PC-3 (cell line): ENCODE measurements at places on chromosomes 2 and 18.

DNA sequence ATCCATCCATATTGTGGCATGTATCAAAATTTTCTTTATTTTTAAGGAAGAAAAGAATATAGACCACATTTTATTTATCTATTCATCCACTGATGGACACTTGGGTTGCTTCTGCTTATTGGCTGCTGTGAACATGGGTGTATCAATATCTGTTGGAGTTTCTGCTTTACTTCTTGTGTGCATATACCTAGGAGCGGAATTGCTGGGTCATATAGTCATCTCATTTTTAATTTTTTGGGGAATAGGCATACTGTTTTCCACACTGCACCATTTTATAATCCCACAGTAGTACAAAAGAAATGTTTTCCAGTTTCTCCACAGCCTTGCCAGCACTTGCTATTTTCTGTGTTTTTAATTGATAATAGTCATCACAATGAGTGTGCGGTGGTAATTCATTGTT lies 197.2 kb downstream of the ACKR3 start:
- DNase-seq, result no peak
- no peak overlapping the region for H3K27ac ChIP-seq
- no peaks in the 10 kb centered on the region for H3K27me3 ChIP-seq
- H3K36me3 ChIP-seq, result no peaks in the 10 kb centered on the region
- H3K4me1 ChIP-seq, result peaks cover 25% of the 10 kb centered on the region

- no peaks in the 10 kb centered on the region for H3K27me3 ChIP-seq
- no peaks in the 10 kb centered on the region for H3K4me1 ChIP-seq
- H3K36me3 ChIP-seq, result no peaks in the 10 kb centered on the region
- peak overlapping the region; percentile 32; the same call in 1 of the 2 replicates for H3K4me3 ChIP-seq
- no peak overlapping the region for H3K27ac ChIP-seq
- DNase-seq, result peak; percentile 73
Observed at GRCh38 chr2:158753641-158754611, 41.2 kb upstream of the DAPL1 start.

- peak; percentile 36 for DNase-seq
- H3K27me3 ChIP-seq, result no peaks in the 10 kb centered on the region
- peaks cover 24% of the 10 kb centered on the region for H3K4me1 ChIP-seq
- no peak overlapping the region for H3K4me3 ChIP-seq
- no peak overlapping the region for H3K27ac ChIP-seq
- H3K36me3 ChIP-seq, result no peaks in the 10 kb centered on the region
Observed at GRCh38 chr2:157895531-157895930, 19.4 kb upstream of the ACVR1 start.

GRCh38 chr2:132974467-132975095 lies 304.6 kb upstream of the LYPD1 start:
- peaks cover 24% of the 10 kb centered on the region for H3K4me1 ChIP-seq
- no peaks in the 10 kb centered on the region for H3K27me3 ChIP-seq
- no peak overlapping the region for H3K27ac ChIP-seq
- no peaks in the 10 kb centered on the region for H3K36me3 ChIP-seq

DNA sequence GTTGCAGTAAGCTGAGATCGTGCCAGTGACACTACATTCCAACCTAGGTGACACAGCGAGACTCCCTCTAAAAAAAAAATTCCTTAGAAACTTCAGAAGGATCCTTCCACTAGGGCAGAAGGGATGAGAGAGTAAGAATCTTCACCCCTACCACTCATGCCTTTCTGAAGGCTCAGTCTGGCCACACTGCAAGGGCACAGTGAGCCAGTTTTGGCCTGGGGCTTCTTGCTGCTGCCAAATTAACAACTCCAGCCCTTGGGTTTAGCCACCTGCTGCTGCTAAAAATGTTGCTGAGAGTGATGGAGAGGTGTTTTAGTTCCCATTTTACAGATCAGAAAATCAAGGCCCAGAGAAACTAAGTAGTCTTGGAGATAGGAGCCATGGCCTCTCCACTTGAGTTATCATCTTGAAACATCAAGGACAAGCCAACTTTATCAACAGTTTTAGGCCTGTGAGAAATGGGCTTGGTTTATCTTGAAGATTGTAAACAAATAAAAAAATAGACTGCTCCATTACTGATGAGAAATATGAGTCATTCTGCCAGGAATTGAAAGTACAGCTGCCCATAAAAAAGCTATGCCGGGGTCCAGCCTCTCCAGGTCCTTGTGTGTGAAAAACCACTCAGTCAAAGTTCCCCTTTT lies 31.9 kb upstream of the CASP8 start:
- H3K27ac ChIP-seq, result peak overlapping the region; percentile 27
- H3K36me3 ChIP-seq, result no peaks in the 10 kb centered on the region
- H3K4me1 ChIP-seq, result peaks cover 30% of the 10 kb centered on the region
- no peak overlapping the region for H3K4me3 ChIP-seq
- peak; percentile 54 for DNase-seq
- no peaks in the 10 kb centered on the region for H3K27me3 ChIP-seq

- H3K36me3 ChIP-seq, result no peaks in the 10 kb centered on the region
- no peak overlapping the region for H3K27ac ChIP-seq
- peak; percentile 50 for DNase-seq
- peaks cover 5% of the 10 kb centered on the region for H3K27me3 ChIP-seq
- H3K4me3 ChIP-seq, result no peak overlapping the region
- no peaks in the 10 kb centered on the region for H3K4me1 ChIP-seq
Observed at GRCh38 chr2:240229603-240230235, 89.3 kb upstream of the OTOS start.

DNA sequence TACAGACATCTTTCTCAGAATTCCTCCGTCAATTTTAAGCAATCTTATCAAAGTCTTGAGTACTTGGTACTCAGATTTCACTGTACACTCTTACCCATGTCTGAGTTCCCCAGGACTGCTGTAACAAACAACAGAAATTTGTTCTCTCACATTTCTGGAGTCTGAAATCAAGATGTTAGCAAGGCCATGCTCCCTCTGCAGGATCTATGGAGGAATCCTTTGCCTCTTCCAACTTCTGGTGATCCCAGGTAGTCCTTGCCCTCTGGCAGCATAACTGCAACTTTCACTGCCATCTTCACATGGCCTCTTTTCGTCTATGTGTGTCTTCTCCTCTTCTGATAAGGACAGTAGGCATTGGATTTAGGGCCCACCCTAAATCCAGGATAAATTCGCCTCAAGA lies 17.1 kb upstream of the CACNB4 start:
- H3K27ac ChIP-seq, result no peak overlapping the region
- H3K4me1 ChIP-seq, result no peaks in the 10 kb centered on the region
- no peaks in the 10 kb centered on the region for H3K27me3 ChIP-seq
- no peak overlapping the region for H3K4me3 ChIP-seq

GRCh38 chr2:939936-940601 lies 10.6 kb upstream of the SNTG2 start:
- H3K27me3 ChIP-seq, result peaks cover 43% of the 10 kb centered on the region
- no peaks in the 10 kb centered on the region for H3K36me3 ChIP-seq
- DNase-seq, result no peak
- no peak overlapping the region for H3K27ac ChIP-seq
- no peak overlapping the region for H3K4me3 ChIP-seq

- no peaks in the 10 kb centered on the region for H3K4me1 ChIP-seq
- no peak for DNase-seq
- H3K27me3 ChIP-seq, result no peaks in the 10 kb centered on the region
- H3K36me3 ChIP-seq, result no peaks in the 10 kb centered on the region
Observed at GRCh38 chr2:11055679-11056215, 99.5 kb upstream of the SLC66A3 start.

GRCh38 chr2:134198006-134198634 lies 55.8 kb upstream of the MGAT5 start:
- H3K4me1 ChIP-seq, result peaks cover 14% of the 10 kb centered on the region
- no peaks in the 10 kb centered on the region for H3K36me3 ChIP-seq
- no peak overlapping the region for H3K4me3 ChIP-seq
- DNase-seq, result no peak
- no peaks in the 10 kb centered on the region for H3K27me3 ChIP-seq

GRCh38 chr18:74281011-74281979 lies 10.5 kb downstream of the CYB5A start:
- DNase-seq, result no peak
- H3K27me3 ChIP-seq, result no peaks in the 10 kb centered on the region
- H3K36me3 ChIP-seq, result no peaks in the 10 kb centered on the region
- H3K4me1 ChIP-seq, result peaks cover 39% of the 10 kb centered on the region
- no peak overlapping the region for H3K27ac ChIP-seq
- H3K4me3 ChIP-seq, result no peak overlapping the region

DNA sequence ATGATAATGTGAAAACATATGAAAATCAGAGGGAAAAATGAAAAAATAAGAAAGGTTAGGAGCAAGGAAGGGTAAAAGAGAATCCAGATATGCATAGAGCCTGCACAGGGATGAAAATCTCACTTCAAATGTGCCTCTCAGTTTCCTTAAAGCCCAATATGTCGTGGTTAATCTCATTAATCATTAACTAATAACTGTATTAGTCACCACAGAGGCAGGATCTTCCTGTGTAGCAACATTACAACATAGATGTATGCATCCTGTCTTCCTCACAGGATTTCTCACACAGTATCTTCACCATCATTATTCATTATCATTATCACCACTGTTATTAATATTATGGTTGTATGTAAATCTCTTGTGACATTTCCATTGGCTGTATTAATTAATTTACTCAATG lies 361.2 kb upstream of the SOX11 start:
- H3K27ac ChIP-seq, result no peak overlapping the region
- no peaks in the 10 kb centered on the region for H3K27me3 ChIP-seq
- no peak overlapping the region for H3K4me3 ChIP-seq
- DNase-seq, result peak; percentile 47

DNA sequence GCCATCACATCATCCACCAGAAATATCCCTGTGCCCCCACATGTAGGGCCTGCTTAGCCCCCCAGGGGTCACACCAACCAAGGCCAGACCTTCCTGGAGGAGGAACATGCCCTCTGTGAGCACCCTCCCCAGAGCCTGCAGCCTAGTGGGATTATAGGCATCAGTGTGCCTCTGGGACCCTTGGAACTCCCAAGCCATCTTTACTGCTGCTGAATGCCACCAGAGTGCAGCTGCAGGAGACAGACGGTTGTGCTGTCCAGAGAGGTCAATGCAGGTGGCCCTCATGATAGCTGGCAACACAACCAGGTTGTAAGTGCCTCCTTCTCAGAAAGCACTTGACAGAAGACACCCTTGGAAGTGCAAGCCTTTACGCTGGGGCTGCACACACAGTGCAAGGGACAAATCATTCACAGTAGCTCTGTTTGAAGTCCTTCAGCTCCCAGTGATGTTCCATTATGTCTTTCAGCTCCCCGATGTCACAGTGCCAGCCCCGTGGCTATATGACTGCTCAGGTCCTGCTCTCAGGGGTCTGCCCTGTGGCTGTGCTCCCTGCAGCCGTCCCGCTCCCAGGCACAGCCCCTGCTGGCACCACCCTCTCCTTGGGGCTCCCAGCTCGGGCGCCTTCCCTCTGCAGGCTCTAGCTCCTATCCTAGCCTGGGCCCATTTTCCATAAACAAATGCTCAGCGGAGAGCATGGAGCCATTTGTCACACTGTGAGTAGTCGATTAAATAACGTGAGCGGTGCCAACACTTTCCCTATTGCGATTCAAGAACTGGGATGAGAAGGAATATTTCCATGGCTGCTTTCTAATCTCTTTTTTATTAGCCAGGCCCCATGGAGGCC lies 65.1 kb downstream of the EDAR start:
- H3K27me3 ChIP-seq, result no peaks in the 10 kb centered on the region
- peaks cover 31% of the 10 kb centered on the region for H3K4me1 ChIP-seq
- H3K36me3 ChIP-seq, result no peaks in the 10 kb centered on the region
- H3K27ac ChIP-seq, result peak overlapping the region; percentile 53

GRCh38 chr18:13305301-13305700 lies 86.7 kb downstream of the LDLRAD4 start:
- peaks cover 85% of the 10 kb centered on the region for H3K27me3 ChIP-seq
- no peaks in the 10 kb centered on the region for H3K4me1 ChIP-seq
- no peaks in the 10 kb centered on the region for H3K36me3 ChIP-seq
- no peak overlapping the region for H3K4me3 ChIP-seq
- DNase-seq, result no peak

- H3K4me3 ChIP-seq, result peak overlapping the region; percentile 95
- H3K27ac ChIP-seq, result peak overlapping the region; percentile 97
- no peaks in the 10 kb centered on the region for H3K36me3 ChIP-seq
- DNase-seq, result no peak
- no peaks in the 10 kb centered on the region for H3K27me3 ChIP-seq
Observed at GRCh38 chr2:156333951-156334495, 1.5 kb upstream of the NR4A2 start.

DNA sequence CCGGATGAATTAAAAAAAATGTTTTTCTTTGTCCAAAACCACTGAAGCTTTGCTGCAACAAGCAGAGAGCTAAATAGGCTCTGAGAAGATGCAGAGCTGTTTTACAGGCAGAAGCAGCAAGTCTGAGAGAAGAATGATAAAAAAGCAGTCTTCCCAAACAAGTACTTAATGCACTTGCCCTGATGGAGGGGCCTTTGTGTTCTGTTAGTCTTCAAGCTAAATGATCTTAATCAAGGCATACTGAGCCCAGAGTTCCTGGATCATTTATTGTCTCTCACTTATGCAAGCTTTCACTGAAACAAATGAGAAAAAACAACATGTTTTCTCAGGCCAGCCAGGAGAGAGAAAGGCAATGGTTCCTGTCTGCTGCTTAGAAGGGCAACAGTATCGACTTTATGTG lies 152.5 kb downstream of the CLIP4 start:
- H3K27me3 ChIP-seq, result no peaks in the 10 kb centered on the region
- H3K4me1 ChIP-seq, result no peaks in the 10 kb centered on the region; the same call in 1 of the 2 replicates
- no peak overlapping the region for H3K4me3 ChIP-seq

DNA sequence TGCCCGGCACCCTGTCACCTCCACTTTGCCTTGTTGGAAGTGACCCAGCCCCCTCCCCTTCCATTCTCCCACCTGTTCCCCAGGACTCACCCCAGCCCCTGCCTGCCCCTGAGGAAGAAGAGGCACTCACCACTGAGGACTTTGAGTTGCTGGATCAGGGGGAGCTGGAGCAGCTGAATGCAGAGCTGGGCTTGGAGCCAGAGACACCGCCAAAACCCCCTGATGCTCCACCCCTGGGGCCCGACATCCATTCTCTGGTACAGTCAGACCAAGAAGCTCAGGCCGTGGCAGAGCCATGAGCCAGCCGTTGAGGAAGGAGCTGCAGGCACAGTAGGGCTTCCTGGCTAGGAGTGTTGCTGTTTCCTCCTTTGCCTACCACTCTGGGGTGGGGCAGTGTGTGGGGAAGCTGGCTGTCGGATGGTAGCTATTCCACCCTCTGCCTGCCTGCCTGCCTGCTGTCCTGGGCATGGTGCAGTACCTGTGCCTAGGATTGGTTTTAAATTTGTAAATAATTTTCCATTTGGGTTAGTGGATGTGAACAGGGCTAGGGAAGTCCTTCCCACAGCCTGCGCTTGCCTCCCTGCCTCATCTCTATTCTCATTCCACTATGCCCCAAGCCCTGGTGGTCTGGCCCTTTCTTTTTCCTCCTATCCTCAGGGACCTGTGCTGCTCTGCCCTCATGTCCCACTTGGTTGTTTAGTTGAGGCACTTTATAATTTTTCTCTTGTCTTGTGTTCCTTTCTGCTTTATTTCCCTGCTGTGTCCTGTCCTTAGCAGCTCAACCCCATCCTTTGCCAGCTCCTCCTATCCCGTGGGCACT lies 4.5 kb downstream of the RETREG2 start:
- H3K27ac ChIP-seq, result no peak overlapping the region
- peaks cover 16% of the 10 kb centered on the region; the same call in 1 of the 2 replicates for H3K36me3 ChIP-seq
- DNase-seq, result no peak
- no peak overlapping the region for H3K4me3 ChIP-seq
- H3K27me3 ChIP-seq, result no peaks in the 10 kb centered on the region

GRCh38 chr2:27074738-27075565 lies 3.5 kb upstream of the EMILIN1 start:
- no peak overlapping the region for H3K4me3 ChIP-seq
- H3K27me3 ChIP-seq, result no peaks in the 10 kb centered on the region
- H3K27ac ChIP-seq, result no peak overlapping the region
- DNase-seq, result no peak
- no peaks in the 10 kb centered on the region for H3K36me3 ChIP-seq

GRCh38 chr2:2673406-2673805 lies 342.3 kb upstream of the MYT1L start:
- H3K27me3 ChIP-seq, result peaks cover 38% of the 10 kb centered on the region
- no peak overlapping the region for H3K27ac ChIP-seq
- no peaks in the 10 kb centered on the region for H3K36me3 ChIP-seq
- no peak overlapping the region for H3K4me3 ChIP-seq
- DNase-seq, result no peak
